ENCODE measurements at places on chromosomes 5 and 9.

DNA sequence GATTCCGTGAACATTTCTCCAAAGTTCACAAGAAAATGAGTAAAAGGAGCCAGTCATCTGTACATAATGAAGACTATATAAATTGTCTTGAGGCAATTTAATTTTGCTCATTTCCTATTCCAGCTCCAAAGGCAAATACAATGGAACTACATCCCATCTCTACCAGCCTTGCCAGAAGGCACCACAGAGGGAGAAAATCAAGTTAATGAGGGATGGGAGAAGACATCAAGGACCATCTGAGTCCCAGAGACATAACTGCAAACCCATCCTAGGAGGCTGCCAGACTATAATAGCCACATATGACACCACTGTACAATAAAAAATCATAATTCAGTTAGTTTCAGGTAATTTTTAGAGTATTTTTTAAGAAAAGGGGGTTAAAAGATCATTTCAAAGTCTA is 136.3 kb upstream of the RGMB start:
- no peak for DNase-seq

DNA sequence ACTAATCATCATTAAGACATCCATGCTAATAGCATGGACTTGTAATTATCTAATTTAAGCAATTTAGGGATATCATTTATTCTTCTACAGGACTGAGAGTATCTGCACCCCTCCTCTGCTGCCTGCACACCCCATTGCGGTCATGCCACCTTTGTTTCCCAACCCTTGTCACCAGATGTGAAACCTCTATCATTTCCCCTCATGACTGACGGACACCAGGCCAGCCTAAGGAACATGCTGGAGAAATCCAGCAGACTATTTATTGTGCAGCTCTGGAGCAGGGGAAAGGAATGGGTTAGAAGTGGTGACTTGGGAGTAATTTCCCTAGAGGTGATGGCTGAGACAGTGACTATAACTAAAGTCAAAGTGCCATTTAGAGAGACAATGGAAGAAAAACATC is 40.7 kb downstream of the UGCG start:
- no peak for DNase-seq

- DNase-seq: no peak
These were observed 77.6 kb upstream of the ANKRD55 start for GRCh38 chr5:56310711-56311204.

DNA sequence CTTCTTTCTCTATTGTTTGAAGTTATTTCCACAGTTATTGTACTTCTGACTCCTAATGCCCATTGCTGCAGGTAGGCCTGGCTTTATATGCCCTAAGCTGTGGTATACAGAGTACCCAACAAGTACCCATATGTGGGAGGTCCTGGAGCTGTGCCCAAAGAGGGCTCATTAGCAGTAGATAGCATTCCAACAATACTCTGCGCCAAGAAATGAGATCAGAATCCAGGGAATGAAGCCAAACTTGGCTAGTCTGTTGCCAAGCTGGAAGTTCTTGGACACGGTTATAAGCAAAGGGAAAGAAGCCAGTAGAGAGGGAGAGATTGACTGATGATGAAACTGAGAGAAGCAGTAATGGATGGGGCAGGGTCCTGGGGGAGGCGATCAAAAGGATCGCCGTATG is 29.7 kb upstream of the FAM169A start:
- peak; percentile 66 for DNase-seq

DNA sequence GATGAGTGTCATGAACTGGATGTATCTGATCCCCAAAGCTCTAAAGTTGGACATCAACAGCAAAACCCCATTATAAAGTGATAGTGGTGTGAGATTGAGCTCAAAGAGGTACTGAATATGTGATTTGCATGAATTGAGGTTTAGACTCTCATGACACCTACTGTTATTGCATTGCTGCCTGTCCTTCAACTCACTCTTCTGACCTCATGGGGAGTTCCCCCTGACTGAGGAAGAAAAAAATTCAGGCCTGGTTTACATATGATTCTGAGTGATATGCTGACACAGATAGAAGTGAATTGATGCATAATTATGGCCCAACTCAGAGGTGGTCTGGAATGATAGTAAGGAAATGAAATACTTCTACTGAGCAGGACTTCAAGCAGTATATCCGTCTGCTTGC is 76.2 kb upstream of the CHD1 start:
- DNase-seq: no peak

DNA sequence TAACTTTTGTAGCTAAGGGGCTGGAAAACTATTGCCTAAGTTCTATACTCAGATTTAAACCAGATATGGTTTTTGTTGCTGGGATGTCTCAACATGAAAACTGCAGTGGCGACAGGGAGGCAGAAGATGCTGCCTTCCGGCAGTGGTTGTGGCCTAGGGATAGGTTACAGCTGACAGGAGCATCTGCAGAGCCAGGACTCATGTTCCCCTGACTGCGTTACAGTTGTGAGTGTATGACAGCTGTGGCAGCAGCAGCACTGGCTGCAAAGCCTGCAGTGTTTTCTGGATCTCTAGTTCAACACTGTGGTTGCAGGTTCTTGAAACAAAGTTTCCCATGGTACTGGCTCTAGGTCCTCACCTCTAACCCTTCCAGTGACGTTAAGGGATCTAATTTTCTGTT is 498.8 kb upstream of the CDH18 start:
- DNase-seq: no peak

DNA sequence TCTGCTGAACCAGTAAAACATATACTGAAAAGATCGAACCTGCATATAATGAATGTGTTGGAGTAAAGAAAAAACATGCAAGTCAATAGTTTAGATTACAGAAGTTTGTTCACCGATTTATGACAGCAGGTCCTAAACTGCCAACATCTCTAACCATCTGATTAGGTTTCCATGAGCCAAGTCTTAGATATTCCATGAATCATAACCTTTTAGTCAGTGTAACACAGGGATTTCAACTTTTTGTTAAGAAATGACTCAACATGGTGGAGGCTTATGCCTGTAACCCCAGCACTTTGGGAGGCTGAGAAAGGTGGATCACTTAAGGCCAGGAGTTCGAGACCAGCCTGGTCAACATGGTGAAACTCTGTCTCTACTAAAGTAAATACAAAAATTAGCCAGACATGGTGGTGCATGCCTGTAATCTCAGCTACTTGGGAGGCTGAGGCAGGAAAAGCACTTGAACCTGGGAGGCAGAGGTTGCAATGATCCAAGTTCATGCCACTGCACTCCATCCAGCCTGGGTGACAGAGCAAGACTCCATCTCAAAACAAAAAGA is 38.7 kb downstream of the APC start:
- DNase-seq: no peak

GRCh38 chr5:153742060-153742459 is 251.6 kb downstream of the GRIA1 start:
- DNase-seq: no peak

- peak; percentile 75 for DNase-seq
These were observed 837 bp downstream of the UIMC1 start for GRCh38 chr5:177005619-177006264.
